ENCODE measurements at places on chromosomes 5 and 9. TPM values are rescaled to one million over a fixed set of nuclear protein-coding genes. Genes with fewer than 3 reads are reported as not detected.

GRCh38 chr9:93128715-93129224 lies 5.3 kb downstream of the NINJ1 start:
- H3K4me1 ChIP-seq: peaks cover 99% of the 10 kb centered on the region
- no peak for DNase-seq
- H3K27ac ChIP-seq: peak overlapping the region; percentile 90
- H3K27me3 ChIP-seq: no peaks in the 10 kb centered on the region
- no peaks in the 10 kb centered on the region for H3K36me3 ChIP-seq
- H3K4me3 ChIP-seq: no peak overlapping the region

The SLC46A2 gene
- 5.8 TPM for total RNA-seq

DNA sequence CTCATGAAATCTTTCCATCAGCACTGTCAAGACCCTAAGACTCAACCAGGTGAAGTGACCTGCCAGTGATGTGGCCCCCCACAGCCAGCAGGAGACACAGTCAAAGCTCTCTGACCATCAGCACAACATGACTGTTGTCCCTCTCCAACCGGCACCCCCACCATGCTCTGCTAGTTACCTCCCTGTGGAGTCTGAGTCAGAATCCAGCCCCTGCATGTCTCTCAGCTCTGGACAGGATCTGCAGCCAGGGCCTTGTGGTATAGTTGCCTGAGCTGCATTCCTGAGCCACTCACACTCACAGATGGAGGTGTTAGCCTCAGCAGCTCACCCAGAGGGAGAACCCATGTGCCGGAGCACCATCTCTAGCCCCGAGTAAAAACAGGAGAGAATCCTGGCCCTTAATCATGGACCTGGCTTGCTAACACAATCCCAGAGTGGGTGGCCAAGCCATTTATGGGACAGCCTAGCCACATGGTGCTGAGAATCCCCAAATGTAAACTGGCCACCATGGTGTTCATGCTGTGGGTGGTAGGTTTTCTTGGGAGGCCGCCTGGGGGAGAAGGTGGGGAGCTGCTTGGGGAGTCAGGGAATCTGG lies 237.8 kb downstream of the PAPPA start:
- no peak overlapping the region for H3K4me3 ChIP-seq
- H3K4me1 ChIP-seq: no peaks in the 10 kb centered on the region
- H3K27me3 ChIP-seq: no peaks in the 10 kb centered on the region
- no peak overlapping the region for H3K27ac ChIP-seq

DNA sequence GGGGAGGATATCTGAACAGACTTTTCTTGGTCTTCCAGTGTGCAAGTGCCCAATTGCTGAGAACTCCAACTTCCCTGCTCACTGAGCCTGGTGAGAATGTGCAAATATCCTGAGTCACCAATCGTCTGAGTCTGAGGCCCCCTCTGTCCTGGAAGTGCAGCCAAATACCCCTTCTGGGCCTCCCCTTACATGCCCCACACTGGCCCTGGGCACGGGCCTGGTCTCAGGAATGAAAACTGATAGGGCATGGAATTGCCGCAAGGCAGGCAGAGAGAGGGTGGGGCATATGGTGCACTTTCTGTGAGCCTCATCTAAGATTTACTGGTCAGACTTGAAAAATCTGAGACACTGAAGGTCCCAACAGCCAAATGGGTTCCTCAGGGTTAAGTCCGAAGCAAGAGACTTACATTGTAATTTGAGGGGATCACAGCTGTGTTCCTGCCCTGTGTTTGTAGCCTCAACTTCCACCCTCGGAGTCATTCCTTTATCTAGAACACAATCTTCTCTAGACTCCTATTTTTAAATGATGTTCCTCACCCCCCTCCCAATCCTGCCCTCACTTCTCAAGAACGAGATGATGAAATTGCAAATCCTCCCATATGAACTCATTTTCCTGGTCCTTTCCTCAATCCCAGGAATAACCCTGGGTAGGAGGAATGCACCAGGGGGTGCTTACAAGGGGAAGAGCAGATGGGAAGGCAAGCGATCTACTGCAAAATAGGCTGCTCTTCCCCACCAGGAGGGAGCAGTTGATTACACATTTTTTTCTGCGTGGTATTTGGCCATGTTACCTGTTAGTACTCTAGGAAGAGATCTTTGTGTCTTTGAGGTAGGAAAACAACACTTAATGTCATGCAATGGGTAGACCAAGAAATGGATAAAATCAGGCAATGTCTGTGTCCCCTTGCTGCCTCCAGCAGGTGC lies 34.6 kb upstream of the ARHGAP26 start:
- no peak overlapping the region for H3K27ac ChIP-seq
- H3K27me3 ChIP-seq: no peaks in the 10 kb centered on the region
- DNase-seq: no peak
- no peak overlapping the region for H3K4me3 ChIP-seq
- H3K36me3 ChIP-seq: no peaks in the 10 kb centered on the region
- peaks cover 18% of the 10 kb centered on the region for H3K4me1 ChIP-seq

- H3K36me3 ChIP-seq: no peaks in the 10 kb centered on the region
- DNase-seq: no peak
- no peaks in the 10 kb centered on the region for H3K27me3 ChIP-seq
- peaks cover 18% of the 10 kb centered on the region for H3K4me1 ChIP-seq
Measured at GRCh38 chr9:110030632-110031031, 177.3 kb downstream of the C9orf152 start.

The CCL27 gene
- not detected for total RNA-seq

The SLC4A9 gene
- not detected for total RNA-seq

The TAF11L10 gene
- total RNA-seq: not detected

GRCh38 chr9:19510907-19511306 lies 102.1 kb downstream of the ACER2 start:
- H3K27ac ChIP-seq: no peak overlapping the region
- H3K4me3 ChIP-seq: no peak overlapping the region
- H3K27me3 ChIP-seq: no peaks in the 10 kb centered on the region
- H3K36me3 ChIP-seq: no peaks in the 10 kb centered on the region
- DNase-seq: no peak

DNA sequence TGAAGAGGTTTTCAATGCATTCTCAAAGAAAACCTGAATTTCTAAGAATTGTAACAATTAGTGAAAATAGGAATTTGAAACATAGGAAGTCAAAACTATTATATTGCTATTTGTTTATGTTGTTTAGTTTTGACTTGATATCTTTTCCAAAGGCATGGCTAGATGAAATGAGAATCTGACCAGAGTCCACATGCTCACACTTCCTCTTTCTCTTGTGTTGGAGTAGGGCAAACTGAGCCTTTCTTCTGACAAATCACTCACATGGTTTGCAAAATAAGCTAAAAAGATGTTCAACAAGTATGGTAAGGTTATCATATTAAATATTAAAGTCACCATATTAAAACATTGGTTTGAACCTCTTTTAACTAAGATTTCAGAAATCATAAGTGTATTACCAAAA lies 512.6 kb downstream of the ISL1 start:
- H3K36me3 ChIP-seq: no peaks in the 10 kb centered on the region
- H3K27ac ChIP-seq: no peak overlapping the region
- no peaks in the 10 kb centered on the region for H3K27me3 ChIP-seq

All from spleen (tissue), 13 donors.